Renal pelvis (tissue), 12 donors: ENCODE measurements at places on chromosomes 7 and 10. TPM values are rescaled to one million over a fixed set of nuclear protein-coding genes. Genes with fewer than 3 reads are reported as not detected.

The LBX1 gene
- 0.07 TPM for polyA plus RNA-seq

The CYP2E1 gene
- polyA plus RNA-seq = 2.4 TPM

The PRPS1L1 gene
- polyA plus RNA-seq = not detected

The NRCAM gene
- polyA plus RNA-seq = 18.2 TPM

The CLCN1 gene
- polyA plus RNA-seq = 0.16 TPM

The ABCB1 gene
- polyA plus RNA-seq = 25.8 TPM

The OIT3 gene
- polyA plus RNA-seq = 4.3 TPM

The SLC16A9 gene
- polyA plus RNA-seq = 30.5 TPM

The SLC26A3 gene
- 0.13 TPM for polyA plus RNA-seq

The MYPN gene
- polyA plus RNA-seq = not detected

The CLRN3 gene
- polyA plus RNA-seq = 19.6 TPM

The ANXA8L1 gene
- polyA plus RNA-seq = 0.30 TPM

The H2BK1 gene
- polyA plus RNA-seq = not detected

The UBTD1 gene
- 11.3 TPM for polyA plus RNA-seq

The TWIST1 gene
- 7.9 TPM for polyA plus RNA-seq

The AP4M1 gene
- polyA plus RNA-seq = 39.0 TPM

The SLC26A4 gene
- 2.8 TPM for polyA plus RNA-seq

The PALS2 gene
- polyA plus RNA-seq = 9.8 TPM

The ZP3 gene
- 9.4 TPM for polyA plus RNA-seq

The HOXA2 gene
- 11.8 TPM for polyA plus RNA-seq

The PTN gene
- polyA plus RNA-seq = 200 TPM

The NPC1L1 gene
- polyA plus RNA-seq = 4.3 TPM

The IKZF1 gene
- 1.8 TPM for polyA plus RNA-seq

The PLPP4 gene
- polyA plus RNA-seq = 6.3 TPM

The CCL24 gene
- 0.93 TPM for polyA plus RNA-seq

The DLX5 gene
- polyA plus RNA-seq = 0.16 TPM

The TMEM229A gene
- not detected for polyA plus RNA-seq

The TRPV5 gene
- polyA plus RNA-seq = 1.7 TPM

The VSTM2A gene
- 1.8 TPM for polyA plus RNA-seq

The ANKRD61 gene
- 2.7 TPM for polyA plus RNA-seq

The DRGX gene
- polyA plus RNA-seq = 0.09 TPM

The TLX1 gene
- not detected for polyA plus RNA-seq

The HIP1 gene
- polyA plus RNA-seq = 33.1 TPM

The LRRC18 gene
- polyA plus RNA-seq = not detected

The ZNF804B gene
- polyA plus RNA-seq = 0.35 TPM

The LRIT2 gene
- not detected for polyA plus RNA-seq

The SERPINE1 gene
- polyA plus RNA-seq = 1.2 TPM

The CALD1 gene
- 239 TPM for polyA plus RNA-seq

The GIMAP7 gene
- polyA plus RNA-seq = 16.7 TPM

The NYAP1 gene
- 3.2 TPM for polyA plus RNA-seq

The PLEKHA1 gene
- 70.1 TPM for polyA plus RNA-seq

The C10orf53 gene
- not detected for polyA plus RNA-seq

The MOGAT3 gene
- 0.90 TPM for polyA plus RNA-seq

The CALML5 gene
- polyA plus RNA-seq = not detected

The MNX1 gene
- polyA plus RNA-seq = 0.04 TPM

The GIMAP6 gene
- polyA plus RNA-seq = 16.3 TPM

The IDI2 gene
- 0.17 TPM for polyA plus RNA-seq

The TBC1D12 gene
- 16.0 TPM for polyA plus RNA-seq

The GPR146 gene
- polyA plus RNA-seq = 4.8 TPM
